ENCODE measurements at places on chromosomes 3 and 15.

- DNase-seq = peak; percentile 87
These were observed 121.2 kb downstream of the TLE3 start for GRCh38 chr15:69976366-69976994.

GRCh38 chr15:39404767-39405181, 176.1 kb upstream of the THBS1 start:
- no peak for DNase-seq

- DNase-seq = no peak
These were observed 371.4 kb downstream of the SOX2 start for GRCh38 chr3:182083112-182083511.

DNA sequence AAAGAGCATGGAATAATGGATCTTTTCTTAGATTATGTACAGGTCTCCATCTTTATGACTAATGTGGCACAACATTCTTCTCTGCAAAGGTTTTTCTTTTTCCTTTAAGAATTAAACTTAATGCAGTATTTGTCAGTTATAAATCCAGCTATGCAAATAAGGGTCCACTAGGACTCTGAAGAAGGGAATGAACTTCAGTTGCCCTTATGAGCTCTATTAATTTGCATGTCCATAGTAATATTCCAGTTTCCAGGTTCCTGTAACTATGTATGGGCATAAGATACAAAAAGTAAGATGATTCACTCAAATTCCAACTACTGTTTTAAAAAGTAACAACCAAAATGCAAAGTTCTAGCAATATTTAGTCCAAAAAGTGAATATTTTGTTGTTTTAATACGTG, 337.4 kb downstream of the NLGN1 start:
- DNase-seq = no peak

DNA sequence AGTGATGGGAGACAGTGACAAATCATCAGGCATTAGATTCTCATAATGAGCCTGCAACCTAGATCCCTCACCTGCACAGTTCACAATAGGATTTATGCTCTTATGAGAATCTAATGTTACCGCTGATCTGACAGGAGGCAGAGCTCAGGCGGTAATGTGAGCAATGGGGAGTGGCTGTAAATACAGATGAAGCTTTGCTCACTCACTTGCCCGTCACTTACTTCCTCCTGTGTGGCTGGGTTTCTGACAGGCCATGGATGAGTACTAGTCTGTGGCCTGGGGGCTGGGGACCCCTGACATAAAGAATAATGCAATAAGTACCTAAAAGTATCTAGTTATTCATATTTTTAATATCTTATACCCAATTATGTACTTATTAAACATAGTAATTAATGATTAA, 15.6 kb downstream of the IQCB1 start:
- no peak for DNase-seq

- DNase-seq = no peak
These were observed 121.9 kb upstream of the CTDSPL start for GRCh38 chr3:37739579-37740290.

DNA sequence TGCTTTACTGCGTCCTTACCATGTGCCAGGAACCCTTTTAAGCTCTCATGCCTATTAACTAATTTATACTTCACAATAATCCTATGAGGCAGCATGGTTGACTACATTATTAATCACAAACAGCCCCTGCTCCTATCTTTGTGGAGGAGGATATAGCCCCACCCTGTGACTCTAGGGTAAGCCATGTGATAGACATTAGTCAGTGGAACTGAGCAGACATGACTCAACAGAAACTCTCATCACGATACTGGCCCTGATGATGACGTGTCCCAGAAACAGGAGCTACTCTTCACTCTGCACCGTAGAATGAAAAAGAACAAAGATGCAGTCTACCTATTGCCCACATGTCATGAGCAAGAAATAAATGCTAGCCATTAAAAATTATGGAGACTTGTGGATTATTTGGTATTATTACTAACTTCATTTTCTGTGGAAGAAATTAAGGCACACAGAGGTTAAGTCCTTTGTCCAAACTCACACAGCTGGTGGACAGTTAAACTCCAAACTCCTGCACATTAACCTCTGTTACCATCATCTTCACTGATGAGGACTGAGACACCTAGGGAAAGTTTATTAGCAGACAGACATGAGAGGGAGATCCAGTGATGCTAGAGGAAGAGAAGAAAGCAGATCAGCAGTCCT, 51.2 kb downstream of the CFAP20DC start:
- DNase-seq = peak; percentile 47

- no peak for DNase-seq
These were observed 8.0 kb downstream of the CLDN16 start for GRCh38 chr3:190396001-190396400.

GRCh38 chr3:107884028-107884427, 206.8 kb downstream of the CD47 start:
- DNase-seq = no peak

DNA sequence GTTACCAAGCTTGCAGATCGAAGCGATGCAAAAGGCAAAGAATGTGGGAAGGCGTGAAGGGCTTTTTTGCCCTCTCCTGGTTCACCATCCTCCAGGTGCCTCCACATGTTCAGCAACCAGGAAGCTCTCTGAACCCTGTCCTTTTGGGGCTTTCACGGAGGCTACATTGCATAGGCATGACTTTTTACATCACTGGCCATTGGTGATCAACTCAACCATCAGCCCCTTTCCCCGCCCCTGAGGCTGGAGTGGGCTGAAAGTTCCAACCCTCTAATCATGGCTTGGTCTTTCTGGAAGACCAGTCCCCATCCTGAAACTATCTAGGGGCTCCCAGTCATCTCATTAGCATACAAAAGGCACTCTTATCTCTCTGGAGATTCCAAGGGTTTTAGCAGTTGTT, 52.6 kb downstream of the UACA start:
- DNase-seq = no peak

DNA sequence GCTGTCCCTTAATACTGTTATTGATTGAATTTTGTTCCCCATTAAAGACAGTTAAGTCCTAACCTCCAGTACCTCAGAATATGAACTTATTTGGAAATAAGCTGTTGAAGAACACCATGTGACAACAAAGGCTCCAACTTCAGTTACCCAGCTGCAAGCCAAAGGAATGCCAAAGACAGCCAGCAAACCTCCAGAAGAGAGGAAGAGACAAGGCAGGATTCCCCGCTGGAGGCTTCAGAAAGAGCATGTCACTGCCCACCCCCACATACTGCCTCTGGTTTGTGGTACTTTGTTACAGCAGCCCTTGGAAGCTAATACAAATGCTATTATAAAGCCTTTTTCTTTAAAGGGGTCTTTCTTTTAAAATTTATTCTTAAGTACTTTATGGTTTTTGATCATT, 18.4 kb upstream of the NEK10 start:
- no peak for DNase-seq

- DNase-seq = no peak
These were observed 21.9 kb upstream of the OTOL1 start for GRCh38 chr3:161474741-161475140.

DNA sequence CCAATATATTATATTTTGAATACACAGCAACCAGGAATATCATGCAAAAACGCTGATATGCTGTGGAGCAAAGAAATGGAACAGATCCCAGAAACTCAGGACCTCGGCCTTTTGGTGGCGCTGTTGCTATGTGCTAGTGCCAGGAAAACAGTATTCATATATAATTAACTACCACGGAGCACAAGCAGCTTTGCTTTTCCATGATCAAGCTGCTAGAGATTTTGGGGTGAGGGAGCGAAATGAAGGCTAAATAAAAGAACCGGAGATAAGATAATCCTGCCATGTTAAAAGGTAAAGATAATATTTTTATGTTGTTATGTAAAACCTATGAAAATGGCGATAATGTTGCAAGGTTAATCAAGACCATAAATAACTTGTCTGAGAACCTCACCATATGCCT, 157.7 kb upstream of the FAM3D start:
- DNase-seq = peak; percentile 68

GRCh38 chr3:53114412-53115074, 15.7 kb downstream of the RFT1 start:
- peak; percentile 32 for DNase-seq

Data from activated naive CD4-positive, alpha-beta T cell treated with anti-CD3 and anti-CD28 coated beads for 36 hours (primary cell).